Mesenteric fat pad (tissue), 1 donor: ENCODE measurements at places on chromosomes 7 and 10. TPM values are rescaled to one million over a fixed set of nuclear protein-coding genes. Genes with fewer than 3 reads are reported as not detected.

GRCh38 chr10:69426376-69426727 lies 9.6 kb upstream of the TACR2 start:
- no peak for DNase-seq

GRCh38 chr10:116278846-116279245 lies 5.8 kb upstream of the GFRA1 start:
- no peak for DNase-seq

CACNA2D1 gene
- 33.5 TPM for total RNA-seq

GRCh38 chr7:66741710-66742049 lies 1.1 kb downstream of the RABGEF1 start:
- peak; percentile 83 for DNase-seq

GRCh38 chr10:62058476-62058875 lies 157.0 kb downstream of the ARID5B start:
- DNase-seq: no peak

- DNase-seq: no peak
Measured at GRCh38 chr10:90321132-90321816, 536.6 kb downstream of the HTR7 start.

IDI2 gene
- total RNA-seq: not detected

DNA sequence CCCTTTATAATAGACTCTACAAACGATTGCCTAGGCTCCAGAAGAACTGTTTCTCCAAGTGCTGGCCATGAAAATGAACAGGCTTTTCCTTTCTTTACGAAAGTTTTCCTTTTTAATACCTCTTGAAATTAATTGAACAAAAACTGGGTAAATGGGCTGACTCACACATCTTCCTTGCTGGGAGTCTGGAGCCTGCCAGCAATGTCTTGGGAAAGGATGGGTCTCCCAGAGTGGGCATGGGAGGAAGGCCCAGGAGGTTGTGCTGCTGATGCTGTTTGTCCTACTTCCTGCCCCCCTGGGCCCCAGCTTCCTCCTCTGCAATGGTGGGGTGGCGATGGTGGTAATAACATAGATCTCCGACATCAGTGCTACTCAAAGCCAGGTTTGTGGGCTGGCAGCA lies 174.1 kb downstream of the RPS24 start:
- no peak for DNase-seq

RBM48 gene
- total RNA-seq: 8.0 TPM

DNA sequence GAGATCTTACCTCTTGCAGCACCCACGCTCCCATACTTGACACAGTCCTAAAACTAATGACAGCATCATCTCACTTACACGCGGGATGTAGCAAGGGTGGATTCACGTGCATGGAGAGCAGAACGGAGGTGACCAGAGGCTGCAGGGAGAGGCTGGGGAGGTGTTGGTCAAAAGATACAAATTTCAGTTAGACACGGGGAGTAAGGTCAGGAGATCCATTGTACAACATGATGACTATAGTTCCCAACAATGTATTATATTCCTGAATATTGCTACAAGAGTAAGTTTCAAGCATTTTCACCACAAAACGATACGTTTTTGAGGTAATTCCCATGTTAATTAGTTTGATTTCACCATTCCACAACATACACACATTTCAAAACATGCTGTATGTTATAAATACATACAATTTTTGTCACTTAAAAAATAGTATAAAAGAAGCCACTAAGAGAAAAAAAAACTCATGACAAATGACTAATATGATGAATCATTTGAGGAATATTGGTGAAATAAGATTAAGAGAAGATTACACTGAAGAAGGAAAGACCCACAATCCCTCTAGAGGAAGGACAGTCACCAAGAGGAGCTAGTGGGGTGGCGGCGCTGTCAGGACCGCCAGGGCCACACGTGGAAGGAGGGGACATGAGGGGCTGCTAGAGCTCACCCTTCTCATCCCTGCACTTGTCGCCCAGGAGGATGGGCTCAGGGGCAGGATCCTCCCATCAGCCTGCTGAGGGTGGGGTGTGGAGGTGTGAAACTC lies 49.4 kb upstream of the EGFR start:
- DNase-seq: no peak

GRCh38 chr7:135322571-135323340 lies 89.1 kb downstream of the STRA8 start:
- DNase-seq: no peak

DNA sequence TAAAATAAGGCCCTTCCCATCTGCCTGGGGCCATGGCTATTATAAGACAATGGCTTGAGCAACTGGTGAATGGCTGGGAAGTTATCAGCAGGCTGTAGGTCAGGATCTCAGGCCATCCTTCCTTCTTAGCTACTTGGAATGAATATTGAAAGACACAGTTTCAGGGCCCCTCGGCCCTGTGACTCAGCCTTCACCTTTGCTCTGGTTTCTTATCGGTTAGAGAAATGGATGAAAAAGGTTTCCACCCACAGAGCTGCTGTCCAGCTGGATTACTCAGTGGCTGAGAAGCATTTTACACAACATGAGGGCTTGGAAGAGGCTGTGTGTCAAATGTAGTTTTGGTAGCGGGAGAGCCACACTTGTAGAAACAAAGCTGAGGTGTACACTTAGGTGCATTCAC lies 9.4 kb downstream of the ACSL5 start:
- no peak for DNase-seq

CYP2C9 gene
- total RNA-seq: 0.51 TPM

GRCh38 chr7:106866298-106867281 lies 1.5 kb downstream of the PIK3CG start:
- DNase-seq: no peak

- DNase-seq: no peak
Measured at GRCh38 chr7:25895792-25896171, 256.2 kb upstream of the NFE2L3 start.

ITIH2 gene
- not detected for total RNA-seq

WEE2 gene
- not detected for total RNA-seq

ZNRF2 gene
- total RNA-seq: 17.6 TPM

DNA sequence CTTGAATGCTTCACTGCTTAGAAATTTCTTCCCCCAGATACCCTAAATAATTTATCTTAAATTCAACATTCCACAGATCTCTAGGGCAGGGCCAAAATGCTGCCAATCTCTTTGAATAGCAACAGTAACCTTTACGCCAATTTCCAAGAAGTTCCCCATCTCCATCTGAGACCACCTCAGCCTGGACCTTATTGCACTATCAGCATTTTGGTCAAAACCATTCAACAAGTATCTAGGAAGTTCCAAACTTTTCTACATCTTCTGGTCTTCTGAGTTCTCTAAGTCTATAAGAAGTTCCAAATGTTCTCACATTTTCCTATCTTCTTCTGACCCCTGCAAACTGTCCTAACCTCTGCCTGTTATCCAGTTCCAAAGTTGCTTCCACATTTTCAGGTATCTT lies 1306.9 kb upstream of the SORCS1 start:
- no peak for DNase-seq

RHOBTB1 gene
- total RNA-seq: 22.6 TPM

LLCFC1 gene
- not detected for total RNA-seq

DNA sequence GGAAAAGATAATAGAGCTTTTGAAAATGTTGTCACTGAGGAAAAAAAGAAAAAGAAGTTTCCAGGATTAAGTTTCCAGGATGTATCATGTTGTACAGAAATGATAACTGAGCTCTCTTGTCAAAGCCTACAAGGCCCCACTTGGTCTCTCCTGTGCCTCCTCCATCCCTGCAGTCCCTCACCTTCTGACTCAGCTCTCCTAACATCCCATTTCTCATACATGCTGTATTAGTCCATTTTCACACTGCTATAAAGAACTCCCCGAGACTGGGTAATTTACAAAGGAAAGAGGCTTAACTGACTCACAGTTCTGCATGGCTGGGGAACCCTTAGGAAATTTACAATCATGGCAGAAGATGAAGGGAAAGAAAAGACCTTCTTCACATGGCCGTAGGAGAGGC lies 3.8 kb upstream of the DGKI start:
- DNase-seq: no peak

CCDC71L gene
- total RNA-seq: 122 TPM

DNA sequence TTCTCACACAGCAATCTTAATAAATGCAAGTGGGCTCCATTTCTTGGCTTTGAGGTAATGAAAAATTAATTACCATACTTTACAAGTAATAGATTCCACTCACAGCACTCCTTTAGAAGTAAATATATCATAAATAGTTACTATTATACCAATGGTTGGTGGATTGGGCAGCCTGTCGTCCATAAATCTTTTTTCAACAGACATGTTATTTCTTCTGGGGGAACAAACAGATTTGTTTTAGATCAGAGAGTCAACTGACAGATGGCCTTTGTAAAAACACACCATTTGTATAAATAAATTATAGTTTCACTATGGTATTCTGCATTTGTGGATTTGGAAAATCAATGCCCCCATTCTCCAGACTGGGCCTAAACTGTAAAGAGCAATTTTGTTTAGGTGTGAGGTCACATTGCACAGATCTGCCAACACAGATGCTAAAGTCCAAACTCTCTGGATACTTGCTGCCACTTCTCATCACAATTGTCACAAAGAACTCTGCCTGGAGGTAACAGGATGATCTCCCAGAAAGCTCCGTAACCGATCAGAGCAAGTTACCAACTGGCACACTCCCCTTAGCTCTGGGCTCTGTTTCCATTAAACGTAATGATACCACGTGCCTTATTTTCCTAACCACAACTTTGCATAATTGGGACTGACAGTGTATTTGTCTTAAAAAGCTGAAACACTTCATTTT lies 4.5 kb upstream of the MACROH2A2 start:
- DNase-seq: no peak

DNA sequence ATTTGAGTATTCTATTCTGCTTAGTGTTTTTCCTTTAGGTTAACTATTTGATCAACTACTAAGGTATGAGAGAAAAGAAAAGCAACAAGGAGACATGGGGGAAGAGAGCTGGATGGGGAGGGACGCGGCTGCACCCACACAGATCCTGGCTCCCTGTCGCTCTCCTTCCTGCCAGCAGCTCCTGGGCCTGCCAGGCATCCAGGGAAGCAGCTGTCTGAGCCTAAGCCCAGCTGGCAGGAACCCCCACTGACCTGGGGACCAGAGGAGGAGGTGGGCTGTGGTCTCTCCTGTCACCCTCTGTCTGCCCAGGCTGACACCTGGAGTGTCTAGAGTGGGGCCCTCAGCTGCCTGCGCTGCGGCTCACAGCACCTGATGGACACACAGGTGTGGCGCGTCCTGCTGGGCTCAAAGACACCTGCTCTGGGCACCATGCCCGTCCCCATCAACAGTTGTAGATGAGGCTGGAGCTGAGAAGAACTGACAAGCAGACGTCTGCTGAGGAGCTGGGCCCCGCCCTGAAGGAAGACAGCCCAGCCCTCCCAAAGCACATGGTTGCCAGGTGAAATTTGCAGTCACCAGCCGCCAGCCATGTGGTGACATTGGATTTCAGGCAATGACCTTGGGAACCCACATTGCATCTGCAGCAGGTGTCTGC lies 207.9 kb downstream of the PLXNA4 start:
- DNase-seq: no peak

AZGP1 gene
- total RNA-seq: 76.2 TPM

SYT15B gene
- total RNA-seq: 1.2 TPM

DNA sequence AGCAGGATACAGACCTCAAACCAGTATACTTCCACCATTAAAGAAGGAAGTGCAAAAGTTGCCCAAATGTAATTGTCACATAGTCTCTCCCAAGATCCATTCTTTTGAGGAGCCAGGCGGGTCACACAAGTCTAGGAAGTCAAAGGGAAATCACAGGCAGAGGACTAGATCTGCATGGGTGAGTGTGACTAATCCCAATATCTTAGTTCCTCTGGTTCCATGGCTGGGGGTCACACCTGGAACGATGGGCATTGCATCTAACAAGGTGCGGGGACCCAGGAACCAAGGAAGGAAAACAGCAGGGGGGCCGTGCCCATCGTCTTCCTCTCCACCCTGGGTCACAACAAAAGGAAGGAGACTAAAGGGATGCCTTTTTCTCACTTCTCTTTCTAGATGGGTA lies 1138.8 kb downstream of the XPNPEP1 start:
- DNase-seq: no peak

DNA sequence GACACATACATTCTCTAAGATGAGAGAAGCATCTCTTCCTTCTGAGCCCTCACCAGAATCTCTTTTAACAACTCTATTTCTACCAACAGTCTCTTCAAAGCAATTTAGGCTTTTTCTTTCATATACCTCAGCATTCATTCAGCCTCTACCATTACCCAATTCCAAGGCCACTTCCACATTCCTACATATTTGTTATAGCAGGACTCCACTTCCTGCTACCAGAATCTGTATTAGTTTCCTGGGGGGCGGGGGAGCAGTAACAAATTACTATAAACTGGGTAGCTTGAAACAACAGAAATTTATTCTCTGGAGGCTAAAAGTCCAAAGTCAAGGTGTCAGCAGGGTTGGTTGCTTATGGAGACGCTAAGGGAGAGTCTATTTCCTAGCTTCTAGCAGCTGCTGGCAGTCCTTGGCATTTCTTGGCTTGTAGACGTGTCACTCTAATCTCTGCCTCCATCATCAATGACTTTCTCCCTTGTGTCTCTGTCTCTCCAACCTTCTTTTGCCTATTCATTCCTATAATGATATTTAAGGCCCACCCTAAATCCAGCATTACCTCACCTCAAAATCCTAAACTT lies 7.4 kb downstream of the PRPS1L1 start:
- no peak for DNase-seq

DNA sequence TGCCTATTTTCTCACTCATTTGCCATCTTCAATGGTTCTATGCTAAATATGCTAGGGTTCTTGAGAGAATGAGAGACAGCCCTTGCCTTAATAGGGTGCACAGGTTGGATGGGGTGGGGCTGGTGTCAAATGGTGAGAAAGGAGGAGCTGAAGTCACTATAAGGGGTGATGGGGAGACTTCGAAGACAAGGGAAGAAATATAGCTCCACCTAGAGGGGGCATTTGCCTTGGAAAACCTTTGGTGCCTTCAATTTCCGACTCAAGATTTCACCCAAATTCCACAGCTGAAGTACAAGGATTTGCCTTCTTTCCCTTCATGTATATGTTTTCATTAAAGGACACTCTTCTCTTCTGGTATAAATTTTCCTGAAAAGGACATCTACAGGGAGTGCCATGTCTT lies 5.6 kb downstream of the PTN start:
- no peak for DNase-seq

CCDC6 gene
- total RNA-seq: 31.2 TPM

- peak; percentile 76 for DNase-seq
Measured at GRCh38 chr7:2008101-2008935, 224.4 kb downstream of the MAD1L1 start.

C7orf57 gene
- total RNA-seq: not detected

DNA sequence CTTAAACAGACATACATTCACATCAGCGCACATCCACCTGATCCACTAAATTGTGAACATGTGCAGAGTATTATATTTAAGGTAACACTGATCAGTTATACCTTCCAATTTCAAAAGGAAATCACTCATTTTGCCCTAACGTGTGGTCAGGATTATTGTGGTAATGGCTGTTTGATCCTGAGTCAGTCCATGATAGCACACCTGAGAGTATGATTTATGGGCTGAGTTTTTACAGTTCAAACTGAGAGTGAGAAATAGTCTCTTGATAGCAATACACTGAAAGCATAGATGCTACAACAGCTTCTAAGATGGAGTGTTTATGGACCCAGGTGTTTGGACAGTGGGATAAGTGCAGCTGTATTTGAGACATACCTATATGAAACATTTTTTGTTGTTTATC lies 96.7 kb downstream of the KIF20B start:
- DNase-seq: no peak

TMEM139 gene
- 3.7 TPM for total RNA-seq

HTR5A gene
- total RNA-seq: not detected

GRCh38 chr7:156703773-156704482 lies 63.4 kb downstream of the RNF32 start:
- DNase-seq: no peak

GRCh38 chr7:121083790-121084251 lies 95.3 kb downstream of the CPED1 start:
- no peak for DNase-seq

- DNase-seq: no peak
Measured at GRCh38 chr7:64885520-64886240, 17.4 kb upstream of the ZNF273 start.

- DNase-seq: no peak
Measured at GRCh38 chr7:4067874-4068273, 614.2 kb upstream of the FOXK1 start.
